ENCODE measurements at places on chromosomes 5 and 9.

DNA sequence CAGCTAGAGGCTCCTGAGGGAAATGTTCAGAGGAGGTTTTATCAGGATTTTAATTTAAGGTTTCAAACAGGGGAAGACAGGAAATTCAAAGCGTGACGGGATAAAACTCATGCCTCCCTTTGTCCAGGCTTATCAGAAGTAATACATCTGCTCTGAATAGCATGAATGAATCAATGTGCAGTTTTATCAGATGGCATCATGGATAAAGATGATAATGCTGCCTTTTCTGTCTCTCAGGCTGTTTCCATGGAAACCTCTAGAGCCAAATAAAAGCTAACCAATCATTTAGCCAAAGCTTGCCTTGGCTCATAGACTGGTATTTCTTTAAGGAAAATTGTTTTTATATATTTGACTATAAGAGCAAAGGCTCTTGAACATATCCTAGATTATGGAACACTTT lies 16.4 kb downstream of the MFAP3 start:
- no peak for DNase-seq

- no peak for DNase-seq
Measured at GRCh38 chr5:99156688-99157087, 227.9 kb upstream of the CHD1 start.

GRCh38 chr9:99497641-99498040 lies 275.6 kb downstream of the SEC61B start:
- DNase-seq, result no peak

DNA sequence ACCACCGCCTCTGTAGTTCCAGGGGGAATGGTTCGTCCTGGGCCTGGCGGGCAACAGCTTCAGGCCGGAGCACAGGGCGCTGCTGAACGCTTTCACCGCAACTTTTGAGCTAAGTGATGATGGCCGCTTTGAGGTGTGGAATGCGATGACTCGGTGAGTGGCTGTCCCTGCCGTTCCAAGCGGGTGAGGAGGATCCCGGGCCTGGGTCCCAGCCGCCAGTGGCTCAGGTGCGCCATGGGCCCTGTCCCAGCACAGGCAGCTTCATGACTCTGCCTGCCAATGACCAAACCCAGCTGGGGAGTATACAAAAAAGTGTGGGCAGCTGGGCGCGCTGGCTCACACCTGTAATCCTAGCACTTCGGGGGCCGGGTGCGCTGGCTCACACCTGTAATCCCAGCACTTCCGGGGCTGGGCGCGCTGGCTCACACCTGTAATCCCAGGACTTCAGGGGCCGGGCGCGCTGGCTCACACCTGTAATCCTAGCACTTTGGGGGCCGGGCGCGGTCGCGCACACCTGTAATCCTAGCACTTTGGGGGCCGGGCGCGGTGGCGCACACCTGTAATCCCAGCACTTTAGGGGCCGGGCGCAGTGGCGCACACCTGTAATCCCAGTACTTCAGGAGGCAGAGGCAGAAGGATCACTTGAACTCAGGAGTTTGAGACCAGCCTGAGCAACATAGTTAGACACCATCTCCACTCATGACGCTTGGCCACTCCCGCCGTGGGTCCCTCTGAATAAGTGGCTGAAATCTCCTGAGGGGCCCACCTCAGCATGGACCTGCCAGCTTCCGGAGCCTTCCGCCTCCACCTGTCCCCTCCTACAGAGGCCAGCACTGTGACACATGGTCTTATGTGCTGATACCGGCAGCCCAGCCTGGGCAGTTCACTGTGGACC lies 1.1 kb downstream of the LCN12 start:
- DNase-seq, result no peak

DNA sequence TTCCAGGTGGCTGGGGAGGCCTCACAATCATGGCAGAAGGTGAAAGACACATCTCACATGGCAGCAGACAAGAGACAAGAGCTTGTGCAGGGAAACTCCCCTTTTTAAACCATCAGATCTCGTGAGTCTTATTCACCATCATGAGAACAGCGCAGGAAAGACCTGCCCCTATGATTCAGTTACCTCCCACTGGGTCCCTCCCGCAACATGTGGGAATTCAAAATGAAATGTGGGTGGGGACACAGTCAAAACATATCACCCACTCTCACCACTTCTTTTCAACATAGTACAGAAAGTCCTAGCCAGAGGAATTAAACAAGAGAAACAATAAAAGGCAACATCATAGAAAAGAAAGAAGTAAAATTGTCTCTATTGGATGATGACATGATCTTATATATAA lies 223.4 kb upstream of the SLC24A2 start:
- no peak for DNase-seq

GRCh38 chr9:95124582-95125367 lies 192.7 kb downstream of the FANCC start:
- DNase-seq, result no peak

GRCh38 chr9:137972988-137973470 lies 95.4 kb downstream of the CACNA1B start:
- no peak for DNase-seq

DNA sequence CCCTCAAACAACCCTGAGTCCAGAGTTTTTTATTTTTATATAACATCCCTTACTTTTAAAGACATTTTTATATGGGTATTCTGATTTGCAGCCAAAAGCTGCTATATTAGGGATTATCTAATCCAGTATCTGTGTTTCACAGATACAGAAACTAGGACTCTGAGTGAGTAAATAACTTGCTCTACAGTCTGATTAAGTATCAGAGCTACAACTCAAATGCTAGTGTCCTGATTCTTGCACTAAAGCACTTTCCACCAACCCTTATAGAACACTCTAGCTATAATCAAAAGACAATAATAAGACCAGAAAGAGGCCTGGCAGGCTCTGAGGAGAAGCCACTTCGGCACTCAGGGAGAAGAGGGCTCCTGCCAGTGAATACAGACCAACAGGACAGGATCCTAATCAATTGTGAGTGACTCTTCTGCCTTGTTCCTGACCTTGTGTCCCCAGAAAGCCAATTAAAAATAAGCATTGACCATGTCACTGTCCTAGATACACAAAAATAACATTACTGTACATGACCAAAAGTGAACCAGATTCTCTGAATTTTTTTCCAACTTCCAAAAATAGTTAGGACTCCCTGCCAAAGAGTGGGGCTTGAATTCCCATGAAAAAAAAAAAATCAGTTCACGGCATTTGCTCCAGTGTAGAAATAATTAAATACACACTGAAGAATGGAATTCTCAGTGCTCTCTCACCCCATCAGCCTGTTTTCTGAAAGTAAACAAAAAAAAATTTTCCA lies 63.6 kb upstream of the MAP3K1 start:
- DNase-seq, result peak; percentile 18

GRCh38 chr9:2787065-2787464 lies 56.8 kb downstream of the PUM3 start:
- peak; percentile 65 for DNase-seq

- DNase-seq, result no peak
Measured at GRCh38 chr9:842635-843426, 1.3 kb downstream of the DMRT1 start.

DNA sequence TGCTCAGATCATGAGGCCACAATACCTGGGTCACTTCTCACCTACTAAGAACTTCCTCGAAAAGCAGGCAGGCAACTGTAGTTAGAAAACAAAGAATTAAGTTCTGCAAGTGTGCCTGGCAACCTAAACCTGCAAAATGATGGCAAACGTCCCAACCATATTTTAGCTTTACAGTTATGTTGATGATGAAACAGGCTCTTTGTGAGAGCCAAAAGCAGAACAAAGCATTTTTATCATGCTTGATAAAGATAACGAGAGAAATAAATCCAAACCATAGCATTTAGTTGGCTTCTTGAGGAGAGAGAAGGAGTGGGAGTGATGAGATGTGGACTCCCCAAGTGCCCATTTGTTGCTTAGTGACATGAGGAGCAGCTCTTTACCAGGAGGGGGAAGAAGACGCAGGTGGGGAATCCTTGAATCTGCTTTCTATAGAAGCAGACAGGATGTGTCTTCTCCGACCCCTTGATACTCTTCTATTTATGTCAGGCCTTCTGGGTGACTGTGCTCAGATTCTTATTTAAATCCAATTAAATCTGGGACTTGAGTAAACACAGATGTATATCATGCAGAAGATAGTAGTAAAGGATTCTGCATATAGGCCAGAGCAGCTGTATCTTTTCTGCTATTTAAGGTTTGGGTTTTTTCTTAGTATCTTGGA lies 221.2 kb downstream of the TMEM167A start:
- no peak for DNase-seq

- peak; percentile 89 for DNase-seq
Measured at GRCh38 chr5:58064801-58065200, 395.1 kb downstream of the PLK2 start.

- no peak for DNase-seq
Measured at GRCh38 chr9:81819155-81819554, 109.1 kb upstream of the SPATA31D4 start.
